ENCODE measurements at places on chromosomes 4 and X.
A peak's percentile ranks its signal among the peaks of the same experiment; 100 is the strongest.

GRCh38 chr4:138910195-138910913, 105.2 kb upstream of the NOCT start:
- no peak for DNase-seq

- DNase-seq: no peak
Observed at GRCh38 chrX:9610771-9611392, 146.0 kb downstream of the TBL1X start.

DNA sequence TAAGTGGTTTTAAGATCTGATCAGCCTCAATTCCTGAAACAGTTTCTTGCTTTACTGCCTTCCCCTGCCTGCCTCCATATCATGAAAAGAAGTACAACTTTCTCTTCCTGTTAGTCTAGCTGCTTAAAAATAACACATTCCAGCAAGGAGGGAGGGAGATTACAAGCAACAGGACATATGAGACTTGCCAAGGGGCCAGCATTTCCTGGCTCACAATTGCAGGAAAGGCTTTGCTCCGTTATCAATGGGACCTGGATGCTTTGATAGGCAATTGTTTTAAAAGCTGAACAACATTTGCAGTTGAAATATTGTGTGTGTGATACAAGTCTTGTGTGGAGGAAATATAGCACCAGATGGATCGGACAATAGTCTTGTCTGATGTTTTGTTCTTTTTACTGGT, 425.0 kb downstream of the FAT4 start:
- no peak for DNase-seq

GRCh38 chr4:106444557-106444956, 76.0 kb upstream of the GIMD1 start:
- no peak for DNase-seq

GRCh38 chr4:123470640-123471039, 74.0 kb downstream of the SPRY1 start:
- no peak for DNase-seq

- no peak for DNase-seq
Observed at GRCh38 chr4:55086578-55086977, 38.8 kb downstream of the KDR start.

DNA sequence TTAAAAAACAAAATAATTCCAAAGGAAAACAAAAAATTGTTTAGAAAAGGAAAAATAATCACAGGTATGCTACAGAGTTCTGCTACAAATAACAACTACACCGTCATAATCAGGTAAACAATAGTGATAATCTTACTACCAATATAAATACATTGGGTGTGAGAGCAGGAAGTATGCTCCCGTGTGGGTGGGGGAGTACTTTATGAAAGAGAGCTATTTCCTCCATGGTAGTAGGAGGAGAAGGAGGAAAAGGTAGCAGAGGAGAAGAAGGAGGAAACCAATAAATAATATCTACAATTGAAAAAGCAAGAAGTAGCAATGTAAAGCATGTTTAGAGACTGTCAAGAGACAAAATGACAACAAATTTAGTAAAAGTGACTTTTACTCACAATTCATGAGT, 35.1 kb downstream of the TEC start:
- DNase-seq: no peak

DNA sequence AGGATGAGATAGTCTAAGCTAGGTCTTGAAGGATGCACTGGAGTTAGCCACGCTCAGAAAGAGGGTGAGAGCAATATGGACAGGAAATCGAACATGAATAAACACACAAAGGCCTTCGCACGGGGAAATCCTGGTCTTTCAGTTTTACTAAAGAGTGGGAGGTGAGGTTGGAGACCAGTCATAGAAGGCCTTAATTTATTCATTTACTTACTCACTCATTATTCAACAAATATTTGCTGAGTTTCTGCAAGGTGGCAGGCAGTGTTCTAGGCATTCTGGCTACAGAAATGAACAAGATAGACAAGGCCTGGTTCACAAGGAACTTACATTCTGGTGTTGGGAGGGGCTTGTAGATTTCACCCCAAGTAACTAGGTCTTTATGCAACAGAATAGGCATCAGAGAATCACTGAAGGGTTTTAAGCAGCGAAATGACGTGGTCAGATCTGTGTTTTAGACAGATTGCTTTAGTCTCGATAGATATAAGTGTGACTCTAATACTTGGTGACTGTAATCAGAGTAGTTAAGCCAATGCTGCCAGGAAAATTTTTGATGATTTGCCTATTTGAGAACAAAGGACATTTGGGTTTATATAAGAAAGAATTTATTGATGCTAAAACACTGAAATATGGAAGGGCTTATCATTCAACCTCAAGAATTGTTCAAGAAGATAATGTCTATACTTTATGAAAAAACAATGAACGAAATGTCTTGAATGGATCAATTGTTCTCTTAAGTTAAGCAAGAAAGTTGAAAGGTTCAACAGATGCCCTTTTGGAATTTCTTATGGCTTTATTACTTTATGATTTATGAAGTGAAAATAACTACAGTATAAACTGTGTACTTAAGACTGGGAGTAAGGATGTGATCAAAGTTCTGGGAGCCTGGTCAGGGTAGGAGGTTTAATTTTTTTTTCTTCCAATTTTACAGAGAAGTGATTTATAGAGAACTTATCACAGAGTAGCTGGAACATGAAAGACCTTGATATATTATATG, 184.4 kb upstream of the CASK start:
- DNase-seq: no peak

DNA sequence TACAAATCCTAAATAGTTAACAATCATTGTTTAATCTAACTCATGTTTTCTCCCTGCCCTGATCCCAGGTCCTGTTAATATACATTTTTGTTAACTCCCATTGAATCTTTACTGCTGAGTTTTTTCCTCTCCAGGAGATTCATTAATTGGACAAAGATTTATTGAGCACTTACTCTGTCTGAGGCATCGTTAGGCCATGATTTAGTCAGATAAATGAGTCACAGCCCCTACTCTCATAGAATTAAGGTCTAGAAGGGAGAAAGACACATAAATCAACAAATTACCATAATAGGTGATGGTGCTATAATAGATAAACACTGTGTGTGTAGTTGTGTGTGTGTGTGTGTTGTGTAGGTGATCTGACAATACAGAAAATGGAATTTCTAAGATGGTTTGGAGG, 112.5 kb downstream of the MAPK10 start:
- DNase-seq: no peak

DNA sequence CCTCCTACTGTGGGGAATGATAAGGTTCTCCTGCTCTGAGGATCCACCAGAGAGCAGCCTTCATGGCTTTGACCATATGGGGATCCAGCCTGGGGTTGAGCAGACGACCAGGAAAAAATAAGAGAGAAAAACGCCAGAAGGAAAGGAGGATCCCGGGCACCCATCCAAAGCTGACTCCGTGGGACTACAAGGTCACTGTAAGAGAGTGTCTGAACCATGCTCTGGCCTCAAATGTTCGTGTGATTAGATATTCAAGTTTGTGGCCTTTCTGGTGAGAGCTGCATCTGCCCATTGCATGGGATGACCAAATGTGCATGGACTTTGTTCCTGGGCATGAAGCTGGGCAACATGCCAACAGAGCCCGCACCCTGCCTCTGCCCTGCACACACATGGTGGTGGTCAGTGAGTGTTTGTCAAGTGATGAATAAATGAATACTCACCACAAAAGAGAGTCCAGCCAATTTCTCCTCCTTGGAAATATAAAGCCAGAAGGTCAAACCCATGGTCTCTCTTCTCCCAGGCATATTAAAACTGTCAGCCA, 346.0 kb upstream of the GATB start:
- no peak for DNase-seq

- no peak for DNase-seq
Observed at GRCh38 chrX:10649265-10649664, 28.9 kb upstream of the MID1 start.

- no peak for DNase-seq
Observed at GRCh38 chr4:182884040-182884439, 33.1 kb downstream of the DCTD start.

DNA sequence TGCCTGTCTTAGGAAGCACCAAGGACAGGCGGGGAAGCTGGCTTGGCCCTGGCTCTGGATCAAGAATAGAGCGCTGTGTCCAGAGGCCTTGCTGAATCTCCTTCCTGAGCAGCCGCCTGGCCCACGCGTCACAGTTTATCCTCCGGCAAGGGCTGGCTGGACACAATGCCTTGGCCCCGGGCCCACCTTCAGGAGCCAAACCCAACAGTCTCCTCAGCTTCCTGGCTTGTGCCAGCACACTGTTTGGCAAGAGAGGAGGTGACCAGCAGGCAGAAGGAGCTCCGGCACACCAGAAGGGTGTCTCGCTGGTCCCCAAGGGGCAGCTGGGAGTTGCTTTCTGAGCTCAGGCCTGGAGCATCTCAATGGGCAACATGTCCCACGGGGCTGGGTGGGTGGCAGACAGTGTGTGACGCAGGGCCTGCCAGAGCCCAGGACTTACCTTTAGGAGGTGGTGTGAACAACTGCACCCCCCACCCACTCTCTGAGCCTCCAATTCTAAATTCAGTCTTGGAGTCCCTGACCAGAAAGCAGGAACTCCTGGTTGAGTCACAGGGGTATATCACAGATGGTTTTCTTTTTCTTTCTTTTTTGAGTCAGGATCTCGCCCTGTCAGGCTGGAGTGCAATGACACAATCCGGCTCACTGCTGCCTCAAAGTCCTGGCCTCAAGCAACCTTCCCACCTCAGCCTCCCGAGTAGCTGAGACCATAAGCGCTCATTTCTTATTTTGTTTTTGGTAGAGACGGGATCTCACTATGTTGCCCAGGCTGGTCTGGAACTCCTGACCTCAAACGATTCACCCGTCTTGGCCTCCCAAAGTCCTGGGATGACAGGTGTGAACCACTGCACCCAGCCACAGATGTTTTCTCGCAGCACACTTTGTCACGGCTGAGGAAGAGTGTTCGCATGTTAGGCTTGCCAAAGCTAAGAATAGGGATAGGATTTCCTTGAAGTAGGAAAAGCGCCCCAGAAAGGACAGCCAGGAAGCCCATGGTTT, 361.2 kb downstream of the BCOR start:
- DNase-seq: no peak

- no peak for DNase-seq
Observed at GRCh38 chr4:99536848-99537247, 26.0 kb downstream of the C4orf17 start.

DNA sequence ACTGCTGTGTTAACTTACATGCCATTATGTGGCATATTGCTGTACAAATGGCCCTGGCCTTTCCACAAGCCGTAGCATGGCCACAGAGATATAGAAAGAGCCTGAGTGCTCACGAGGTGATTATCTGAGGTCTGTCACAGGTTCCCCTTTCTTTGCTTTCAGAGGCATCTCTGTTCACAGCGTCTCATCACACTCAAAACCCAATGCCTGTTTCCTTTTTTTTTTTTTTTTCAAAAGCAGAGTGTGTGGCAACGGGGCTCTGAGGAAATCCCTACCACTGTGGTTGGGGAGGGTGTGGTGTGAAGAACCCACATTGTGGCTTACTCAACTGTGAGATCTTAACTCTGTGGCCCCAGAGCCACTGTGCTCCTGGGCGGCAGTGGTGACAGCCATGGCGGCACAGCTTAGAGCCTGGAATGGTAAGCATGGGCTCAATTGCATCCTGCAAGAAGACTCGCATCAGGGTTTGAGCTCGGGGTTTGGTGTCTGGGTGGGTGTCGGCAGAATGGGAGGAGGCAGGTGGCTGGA, 30.8 kb downstream of the RTL5 start:
- DNase-seq: peak; percentile 29

- DNase-seq: no peak
Observed at GRCh38 chrX:150919401-150919800, 20.9 kb upstream of the CD99L2 start.

DNA sequence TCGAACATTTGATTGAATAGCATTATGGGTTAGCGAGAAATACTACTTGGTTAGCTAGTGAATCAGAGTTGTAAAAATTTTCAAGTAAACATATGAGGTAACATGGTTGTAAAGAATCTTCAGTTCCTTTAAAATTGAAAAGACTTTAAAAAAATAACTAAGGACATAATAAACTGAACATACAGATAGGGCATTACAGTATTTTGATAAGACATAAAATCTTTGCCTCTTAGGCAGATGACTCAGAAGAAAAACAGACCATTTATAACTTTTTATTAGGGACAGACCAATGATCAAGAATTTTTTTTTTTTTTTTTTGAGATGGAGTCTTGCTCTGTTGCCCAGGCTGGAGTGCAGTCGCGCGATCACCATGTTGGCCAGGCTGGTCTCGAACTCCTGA, 43.1 kb downstream of the PNMA5 start:
- DNase-seq: no peak

DNA sequence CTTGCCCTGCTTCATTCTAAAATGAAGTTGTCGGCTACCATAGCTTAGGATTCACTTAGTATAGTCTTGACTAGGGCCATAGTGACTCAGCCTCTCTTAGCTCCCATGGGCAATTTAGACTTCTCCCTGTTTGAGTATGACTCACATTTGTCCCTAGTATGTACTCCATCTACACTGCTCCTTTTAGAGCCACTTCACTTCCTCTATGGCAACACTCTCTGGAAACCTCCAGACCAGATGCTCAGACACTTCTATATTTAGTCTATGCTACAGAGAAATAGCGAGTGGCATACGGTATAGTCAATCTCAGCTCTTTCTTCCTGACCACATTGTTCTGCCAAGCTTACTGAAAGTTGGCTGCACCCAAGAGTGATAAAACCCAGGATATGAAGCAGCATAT, 11.2 kb downstream of the MEPE start:
- no peak for DNase-seq

- DNase-seq: no peak
Observed at GRCh38 chr4:69640289-69640688, 847 bp upstream of the UGT2A2 start.

GRCh38 chrX:130741584-130741983, 161.4 kb downstream of the ENOX2 start:
- no peak for DNase-seq

DNA sequence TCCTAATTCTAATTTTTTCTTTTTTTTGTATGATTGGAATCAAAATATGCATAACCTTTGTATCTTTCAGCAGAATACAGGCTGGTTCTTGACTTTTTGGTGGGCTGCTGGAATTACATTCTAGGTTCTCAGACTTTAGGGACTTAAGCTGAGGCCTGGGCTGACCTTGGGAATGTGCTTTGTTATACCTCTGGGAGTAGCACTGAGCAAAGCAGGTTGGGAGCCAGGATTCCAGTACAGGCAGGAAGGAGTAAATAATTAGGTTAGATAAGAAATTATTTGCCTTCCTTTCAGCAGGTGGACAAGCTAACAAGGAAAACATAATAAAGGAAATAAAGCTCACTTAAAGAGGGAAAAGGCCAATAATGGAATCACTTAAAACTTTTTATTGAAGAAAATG, 49.9 kb upstream of the SLC4A4 start:
- DNase-seq: no peak

DNA sequence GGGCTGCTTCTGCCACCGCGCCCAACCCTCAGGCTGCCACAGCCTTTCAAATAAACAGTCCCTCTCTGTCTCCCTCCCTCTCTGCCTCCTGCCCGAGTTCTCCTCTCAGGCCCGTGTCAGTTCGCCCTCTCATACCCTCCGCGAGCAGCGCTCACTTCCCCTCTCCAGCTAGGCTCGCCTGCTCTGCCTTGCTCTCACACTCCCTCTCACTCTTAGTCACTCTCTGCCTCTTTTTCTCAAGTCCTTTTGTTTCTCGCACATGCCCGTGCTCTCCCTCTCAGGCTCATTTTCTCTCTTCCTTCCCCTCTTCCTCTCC, 3.2 kb downstream of the EFNB1 start:
- no peak for DNase-seq

All from activated CD8-positive, alpha-beta memory T cell treated with anti-CD3 and anti-CD28 coated beads for 48 hours (primary cell).